ENCODE measurements at places on chromosomes 5 and 9. TPM values are rescaled to one million over a fixed set of nuclear protein-coding genes. Genes with fewer than 3 reads are reported as not detected.

PCDHAC1 gene
- 2.1 TPM for total RNA-seq

MUSK gene
- total RNA-seq = not detected

CCL27 gene
- not detected for total RNA-seq

CTSV gene
- total RNA-seq = 11.7 TPM

SLC4A9 gene
- total RNA-seq = not detected

FGF1 gene
- 0.29 TPM for total RNA-seq

TPRN gene
- total RNA-seq = 9.4 TPM

SUSD3 gene
- 1.2 TPM for total RNA-seq

ZNF454 gene
- not detected for total RNA-seq

SPINK1 gene
- 0.73 TPM for total RNA-seq

PDZD2 gene
- 0.19 TPM for total RNA-seq

AGXT2 gene
- not detected for total RNA-seq

EQTN gene
- not detected for total RNA-seq

KDM3B gene
- total RNA-seq = 40.6 TPM

BTNL9 gene
- total RNA-seq = 1.3 TPM

GDF9 gene
- not detected for total RNA-seq

ARL14EPL gene
- total RNA-seq = not detected

SLC6A18 gene
- not detected for total RNA-seq

IGIP gene
- 1.0 TPM for total RNA-seq

SARDH gene
- total RNA-seq = 0.15 TPM
